ENCODE measurements at places on chromosomes 16 and 17.

- DNase-seq = no peak
These were observed 424.8 kb downstream of the HS3ST3B1 start for GRCh38 chr17:14725729-14726128.

- no peak for DNase-seq
These were observed 301.4 kb downstream of the CA10 start for GRCh38 chr17:51857052-51857597.

DNA sequence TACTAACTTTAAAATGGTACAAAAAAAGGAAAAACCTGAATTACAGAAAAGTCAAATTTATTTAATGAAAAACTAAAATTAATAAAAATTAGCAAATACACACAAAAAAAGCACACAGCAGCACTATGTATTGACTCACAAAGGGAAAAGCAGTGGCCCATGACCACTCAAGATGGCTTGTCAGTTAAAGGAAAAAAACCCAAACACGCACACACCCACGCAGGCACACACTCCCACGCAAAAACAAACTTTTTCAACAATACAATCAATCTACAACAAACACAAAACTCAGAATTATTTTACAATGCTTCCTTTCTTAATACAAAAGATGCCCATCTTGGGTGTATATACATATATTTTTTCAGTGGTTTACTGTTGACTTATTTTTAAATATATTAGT, 24.2 kb downstream of the SIAH1 start:
- no peak for DNase-seq

DNA sequence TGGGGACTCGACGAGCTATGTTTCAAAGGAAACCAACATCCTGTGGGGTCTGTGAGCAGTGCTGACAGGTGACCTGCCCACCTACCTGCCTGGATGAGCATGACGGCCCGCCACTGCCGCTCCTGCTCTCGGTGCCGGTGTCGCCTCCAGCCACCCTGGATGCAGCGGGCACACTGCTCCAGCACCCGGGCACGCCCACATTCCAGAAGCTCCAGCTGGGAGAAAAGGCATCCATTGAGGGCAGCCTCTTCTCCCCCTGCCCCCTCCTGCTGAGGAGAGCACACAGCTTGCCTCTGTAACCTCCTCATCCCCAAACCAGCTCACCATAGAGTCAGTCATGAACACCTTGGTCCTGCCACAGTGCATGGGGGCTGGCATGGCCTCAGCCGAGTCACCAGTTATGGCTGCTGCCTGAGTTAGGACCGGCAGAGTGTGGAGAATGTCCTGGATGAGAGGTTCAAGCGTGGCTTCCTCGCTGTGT, 14.3 kb downstream of the ZNHIT3 start:
- DNase-seq = no peak

- DNase-seq = no peak
These were observed 210.2 kb downstream of the CCDC182 start for GRCh38 chr17:57534863-57535248.

Measured in stimulated activated CD8-positive, alpha-beta memory T cell treated with anti-CD3 and anti-CD28 coated beads, Interleukin-2, amount 100 ng/mL, for 1 hour (primary cell).